ENCODE measurements at places on chromosomes 12 and 14.

DNA sequence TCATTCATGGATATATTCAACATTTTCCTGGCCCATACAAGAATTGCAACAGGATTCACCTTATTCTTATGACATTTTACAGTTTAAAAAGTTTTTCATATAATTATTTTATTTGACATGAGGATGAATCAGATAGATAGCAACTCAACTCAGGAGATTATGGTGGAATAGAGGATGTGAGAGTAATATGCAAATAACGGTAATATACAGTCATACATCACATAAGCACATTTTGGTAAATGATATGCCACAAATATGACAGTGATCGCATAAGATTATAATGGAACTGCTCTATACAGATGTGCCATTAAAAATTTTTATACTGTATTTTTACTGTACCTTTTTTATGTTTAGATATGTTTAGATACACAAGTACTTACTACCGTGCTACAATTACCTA, 24.1 kb upstream of the CRADD start:
- no peak for DNase-seq

DNA sequence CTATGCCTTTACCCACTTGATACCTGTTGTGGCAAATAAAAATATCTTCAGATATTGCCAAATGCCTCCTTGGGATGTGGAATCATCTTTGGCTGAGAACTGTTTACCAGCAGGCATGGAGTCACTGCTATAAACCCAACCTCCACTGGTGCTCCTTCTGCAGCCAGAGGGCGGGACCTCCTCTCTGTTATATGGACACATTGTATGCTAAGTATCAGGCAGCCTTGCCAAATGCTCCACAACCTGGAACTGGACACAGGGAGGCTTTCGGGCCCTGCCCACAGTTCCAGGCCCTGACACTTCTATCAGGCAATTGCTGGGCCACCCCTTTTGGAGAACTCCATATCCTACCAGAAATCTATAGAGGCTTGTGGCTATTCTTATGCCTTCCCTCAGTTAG, 201.0 kb downstream of the TMX1 start:
- DNase-seq: no peak

GRCh38 chr12:130086248-130086647, 76.0 kb upstream of the FZD10 start:
- no peak for DNase-seq

GRCh38 chr12:130563323-130563722, 152.8 kb downstream of the RIMBP2 start:
- DNase-seq: no peak
